ENCODE measurements at places on chromosomes 4 and X.
A peak's percentile ranks its signal among the peaks of the same experiment; 100 is the strongest.

GRCh38 chrX:54551801-54552200 is 21.8 kb downstream of the GNL3L start:
- DNase-seq = no peak

GRCh38 chrX:39260965-39261364 is 459.7 kb downstream of the MID1IP1 start:
- no peak for DNase-seq

DNA sequence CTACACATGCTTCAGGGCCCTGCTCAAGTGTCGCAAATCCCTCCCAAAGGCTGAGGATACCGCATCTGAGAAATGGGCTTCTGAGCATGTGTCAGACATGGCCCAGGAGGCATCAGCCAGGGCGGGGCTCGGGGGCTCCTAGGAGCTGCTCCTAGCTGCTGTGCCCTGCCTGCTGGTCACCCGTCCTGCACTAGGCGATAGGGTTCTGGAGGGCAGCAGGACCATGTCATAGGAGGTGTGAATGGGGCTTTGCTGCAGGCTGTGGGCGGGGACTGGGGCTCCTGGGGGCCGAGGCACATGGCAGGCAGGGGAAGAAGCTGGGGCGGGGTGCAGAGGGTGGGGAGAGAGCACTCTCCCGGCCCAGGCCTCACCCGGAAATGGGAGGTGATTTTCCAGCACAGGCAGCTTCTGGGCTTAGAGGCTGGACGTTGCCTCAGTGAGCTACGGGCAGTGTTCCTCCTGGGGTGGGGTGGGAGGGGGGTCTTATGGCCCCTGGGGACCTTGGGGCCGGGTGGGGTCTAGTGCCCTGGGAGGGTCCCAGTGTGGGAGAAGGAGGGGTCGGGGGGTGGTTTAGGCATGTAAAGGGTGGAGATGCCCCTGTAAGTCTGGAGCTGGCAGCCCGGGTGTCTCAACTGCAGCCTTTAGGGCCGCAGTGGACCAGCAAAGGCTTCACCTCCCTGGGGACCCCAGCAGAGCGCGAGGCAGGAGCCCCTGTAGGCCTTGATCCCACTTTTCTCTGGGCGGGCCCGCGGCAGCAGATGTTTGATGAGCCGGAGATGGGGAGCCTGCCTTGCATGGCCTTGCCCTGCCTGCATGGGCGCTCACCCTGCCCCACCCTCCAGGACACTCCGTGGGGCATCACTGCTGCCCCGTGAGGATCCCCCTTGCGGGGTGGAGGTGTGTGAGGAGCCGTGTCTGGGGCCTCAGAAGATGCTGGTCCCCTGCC is 98.6 kb upstream of the LRPAP1 start:
- no peak for DNase-seq

DNA sequence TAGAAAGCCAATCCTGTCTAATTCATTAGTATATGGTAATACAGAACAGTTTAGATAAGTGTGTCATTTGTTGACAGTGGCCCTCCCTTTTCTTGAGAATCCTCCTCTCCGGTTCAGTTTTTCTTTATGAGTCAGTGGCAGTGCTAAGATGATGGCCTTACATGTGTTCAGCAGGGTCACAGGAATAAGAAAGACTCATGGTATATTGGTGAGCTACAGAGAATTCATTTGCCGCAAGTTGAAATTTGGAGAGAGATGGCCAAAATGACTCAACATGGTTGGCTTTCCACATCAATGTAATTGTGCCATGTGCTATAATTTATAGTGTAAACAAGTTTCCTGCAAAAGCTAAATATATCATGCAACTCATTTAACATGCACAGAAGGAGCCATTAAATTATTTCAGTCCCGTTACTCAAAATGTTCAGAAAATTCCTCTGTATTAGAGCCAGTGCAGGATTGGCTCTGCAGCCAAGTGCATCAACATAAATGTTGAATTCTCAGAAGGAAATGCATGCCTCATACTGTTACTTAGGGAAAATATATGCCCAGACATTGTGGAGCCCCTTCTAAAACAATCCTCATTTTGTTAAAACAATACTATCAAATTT is 374.3 kb downstream of the AFF2 start:
- no peak for DNase-seq

DNA sequence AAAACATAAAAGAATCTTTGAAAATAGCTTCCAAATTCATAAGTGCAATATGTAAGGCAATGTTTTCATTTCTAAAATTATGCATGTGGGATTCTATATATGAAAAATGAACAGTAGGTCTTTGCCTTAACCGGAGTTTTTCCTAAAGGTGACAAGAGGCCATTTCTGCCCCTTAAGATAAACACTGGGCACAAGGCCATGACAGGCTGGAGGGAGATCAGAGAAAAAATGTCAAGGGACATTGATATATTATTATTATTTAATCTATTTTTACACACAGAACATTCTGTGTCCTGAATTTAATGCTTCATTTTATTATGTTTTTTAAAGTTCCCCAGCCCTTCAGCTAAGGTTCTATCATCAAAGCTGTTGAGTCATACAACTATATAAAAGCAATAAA is 118.8 kb downstream of the CHM start:
- no peak for DNase-seq

DNA sequence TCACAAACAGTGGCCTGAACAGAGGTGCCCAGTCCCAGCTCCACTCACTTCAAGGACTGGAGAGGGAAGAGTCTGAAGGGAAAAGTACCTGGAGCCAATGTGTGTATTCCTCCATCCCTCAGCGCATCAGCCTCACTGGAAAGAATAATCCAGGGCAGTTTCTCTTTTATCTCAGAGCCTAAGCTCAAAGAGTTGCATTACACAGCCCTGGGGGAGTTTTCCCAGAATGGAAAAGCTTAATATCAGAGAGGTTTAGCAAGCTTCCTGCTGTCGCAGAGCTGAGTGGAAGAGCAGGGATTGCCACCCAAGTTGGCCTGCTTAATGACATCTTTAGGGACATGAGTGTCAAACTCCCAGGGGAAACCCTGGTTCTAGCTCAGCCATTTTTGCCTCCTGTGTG is 80.4 kb upstream of the MSX1 start:
- DNase-seq = no peak

DNA sequence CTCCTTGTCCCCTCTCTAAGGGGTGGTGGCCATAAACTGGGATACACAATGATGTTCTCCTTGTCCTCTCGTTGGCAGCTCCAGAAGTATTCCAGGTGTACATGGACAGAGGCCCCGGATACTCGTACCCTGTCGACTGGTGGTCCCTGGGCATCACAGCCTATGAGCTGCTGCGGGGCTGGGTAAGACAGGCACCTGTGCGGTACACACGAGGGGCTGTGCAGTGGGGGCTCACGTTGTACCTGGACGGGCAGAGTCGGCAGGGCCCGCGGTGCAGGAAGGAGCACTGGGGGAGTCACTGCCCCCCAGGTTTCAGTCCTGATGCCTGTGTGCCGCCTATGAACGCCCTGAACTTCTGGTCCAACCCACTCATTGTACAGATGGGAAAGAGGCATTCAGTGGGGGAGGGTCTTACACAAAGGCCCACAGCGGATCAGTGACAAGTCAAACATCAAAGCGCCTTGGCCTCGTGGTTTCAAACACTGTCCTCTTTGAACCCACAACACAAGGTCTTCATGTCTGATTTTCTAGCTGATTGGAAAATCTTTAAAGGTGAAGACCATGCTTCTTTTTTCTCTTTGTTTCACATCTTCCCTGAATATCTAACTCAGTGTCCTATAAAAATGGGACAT is 261.6 kb downstream of the EVC2 start:
- DNase-seq = no peak

- no peak for DNase-seq
Measured at GRCh38 chrX:69021141-69021960, 143.9 kb downstream of the PJA1 start.

- DNase-seq = no peak
Measured at GRCh38 chr4:1259966-1260365, 11.0 kb upstream of the CTBP1 start.

DNA sequence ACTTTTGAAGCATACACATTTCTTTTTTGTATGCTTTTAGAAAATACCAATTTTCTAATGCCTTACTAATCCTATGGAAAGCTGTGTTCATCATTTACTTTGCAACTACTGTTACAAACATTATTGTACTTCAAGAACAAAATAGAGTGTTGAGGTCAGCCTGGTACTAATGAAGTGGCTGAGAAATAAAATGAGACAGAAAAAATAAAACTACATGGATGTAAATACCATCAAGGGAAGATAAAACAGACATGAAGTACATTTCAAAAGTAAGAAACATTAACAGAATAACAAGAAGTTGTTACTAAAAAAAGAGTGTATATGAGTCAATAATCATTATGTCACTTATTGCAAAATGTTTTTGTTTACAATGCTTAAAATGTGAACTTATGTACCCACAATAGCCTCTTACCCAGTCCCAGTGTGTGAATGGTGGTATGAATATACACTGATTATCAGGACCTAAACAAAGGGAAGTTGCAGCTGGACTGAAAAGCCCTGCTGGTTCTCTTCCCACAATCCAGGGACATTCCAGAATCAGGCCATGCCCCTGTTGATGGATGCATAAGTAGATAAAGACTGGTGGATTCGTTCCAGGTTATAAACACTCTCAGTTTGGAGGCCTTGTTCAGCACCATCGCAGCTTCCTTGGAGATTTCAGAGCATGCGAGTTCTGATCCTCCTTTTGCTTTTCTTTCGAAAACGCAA is 2.4 kb upstream of the CSN3 start:
- DNase-seq = no peak

- DNase-seq = no peak
Measured at GRCh38 chrX:13902406-13902805, 85.5 kb upstream of the GPM6B start.

DNA sequence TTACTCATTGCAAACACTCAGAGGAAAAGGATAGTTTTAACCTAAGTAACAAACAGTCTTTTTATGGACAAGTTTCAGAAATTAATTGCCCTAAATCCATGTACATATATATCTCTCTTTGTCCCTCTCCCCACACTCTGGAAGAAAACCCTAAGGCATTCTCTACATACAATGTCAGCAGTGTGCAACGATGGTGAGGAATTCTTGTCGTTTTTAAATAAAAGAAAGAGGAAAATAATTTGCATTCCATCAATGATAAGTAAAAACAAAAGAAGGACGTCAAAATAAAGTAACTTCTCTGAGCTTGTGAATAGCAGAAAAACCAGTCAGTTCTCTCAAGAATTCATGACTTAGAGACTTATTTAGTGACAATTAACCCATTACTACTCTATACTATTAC is 550.5 kb upstream of the DIPK2B start:
- DNase-seq = no peak

GRCh38 chr4:7831330-7831729 is 108.3 kb downstream of the AFAP1 start:
- DNase-seq = peak; percentile 38

Data from stimulated activated CD4-positive, alpha-beta T cell treated with anti-CD3 and anti-CD28 coated beads, Interleukin-4, amount 100 ng/mL, for 4 hours (primary cell).